ENCODE measurements at places on chromosomes 6 and 20.

DNA sequence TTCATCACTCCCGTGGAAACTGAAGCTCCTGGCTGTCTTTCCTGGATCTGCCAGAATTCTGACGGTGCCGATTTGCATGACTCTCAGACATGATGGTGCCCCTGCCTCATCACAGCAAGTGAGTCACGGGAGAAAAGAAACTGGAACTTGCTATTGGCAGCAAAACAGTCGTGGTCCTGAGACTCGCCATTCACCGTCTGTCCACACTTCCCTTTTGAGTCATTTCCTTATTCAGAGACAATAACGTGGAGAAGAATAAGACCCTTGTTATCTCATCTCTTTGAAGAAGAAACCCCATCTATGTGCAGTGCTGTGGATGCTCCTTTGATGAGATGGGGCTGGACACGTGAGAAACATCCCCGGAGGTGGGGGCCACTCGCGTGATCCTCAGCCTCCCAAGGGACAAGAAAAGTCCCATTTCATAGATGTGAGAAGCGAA is 4.2 kb downstream of the GPR31 start:
- ATAC-seq, result peak; percentile 83

- no peak for ATAC-seq
Measured at GRCh38 chr6:165847407-165848085, 184.5 kb upstream of the PDE10A start.

GRCh38 chr6:40350747-40351217 is 236.4 kb downstream of the LRFN2 start:
- ATAC-seq, result no peak

DNA sequence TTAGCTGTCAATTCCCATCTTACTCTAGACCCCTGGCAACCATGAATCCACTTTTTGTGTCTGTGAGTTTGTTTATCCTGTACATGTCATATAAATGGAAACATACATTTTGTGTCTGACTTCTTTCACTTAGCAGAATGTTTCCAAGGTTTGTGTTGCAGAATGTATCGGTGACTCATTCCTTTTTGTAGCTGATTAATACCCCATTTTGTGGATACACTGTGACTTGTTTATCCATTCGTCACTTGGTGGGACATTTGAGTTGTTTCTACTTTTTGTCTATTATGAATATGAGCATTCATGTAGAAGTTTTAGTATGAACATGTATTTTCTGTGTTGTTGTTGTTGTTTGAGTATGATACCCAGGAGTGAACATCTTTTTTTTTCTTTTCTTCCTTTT is 21.4 kb downstream of the CDYL start:
- ATAC-seq, result no peak

GRCh38 chr6:31490115-31490873 is 7.7 kb upstream of the MICB start:
- ATAC-seq, result no peak

DNA sequence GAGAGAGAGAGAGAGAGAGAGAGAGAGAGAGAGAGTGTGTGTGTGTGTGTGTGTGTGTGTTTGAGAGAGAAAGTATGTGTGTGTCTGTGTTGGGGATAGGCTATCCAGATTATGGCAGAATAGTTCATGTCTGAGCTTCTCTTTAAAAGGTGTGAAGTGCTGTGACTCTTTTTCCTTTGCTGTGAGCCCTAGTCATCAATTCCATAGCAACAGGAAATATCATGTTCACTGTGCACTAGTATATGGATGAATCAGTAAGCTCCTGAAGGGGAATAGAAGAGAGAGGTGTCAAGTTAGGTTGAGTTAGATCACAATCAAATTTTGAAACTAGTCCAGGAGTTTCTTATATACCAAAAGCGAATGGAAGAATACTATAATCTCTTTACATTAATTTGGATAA is 318.7 kb downstream of the RFPL4B start:
- no peak for ATAC-seq

- ATAC-seq, result no peak
Measured at GRCh38 chr20:10306440-10307358, 88.1 kb downstream of the SNAP25 start.

- no peak for ATAC-seq
Measured at GRCh38 chr6:165663377-165663735, 315 bp upstream of the PDE10A start.

GRCh38 chr6:3534599-3534998 is 77.7 kb upstream of the SLC22A23 start:
- ATAC-seq, result no peak

GRCh38 chr6:27494987-27495385 is 22.1 kb upstream of the ZNF184 start:
- ATAC-seq, result no peak
